ENCODE measurements at places on chromosomes 2 and 18.

DNA sequence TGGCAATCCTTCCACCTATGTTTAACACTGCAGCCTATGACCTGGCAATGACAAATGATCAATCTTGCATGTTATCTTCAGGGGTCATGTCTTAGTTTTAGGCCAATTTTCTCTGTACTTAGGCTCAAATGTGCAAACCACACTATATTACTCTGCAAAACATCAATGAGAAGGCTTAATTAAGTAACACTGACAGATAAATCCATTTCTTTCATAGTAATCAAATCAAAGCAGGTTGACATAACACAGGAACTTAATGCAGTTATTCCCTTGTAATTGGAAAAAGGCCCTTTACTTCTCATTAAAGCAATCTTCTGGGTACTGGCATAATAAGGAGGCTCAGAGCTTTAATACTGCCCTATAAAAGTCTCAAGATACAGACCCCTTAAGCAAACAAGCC lies 114.4 kb downstream of the TCF4 start:
- DNase-seq = no peak

GRCh38 chr2:208546107-208546506 lies 139.5 kb downstream of the PTH2R start:
- DNase-seq = no peak

DNA sequence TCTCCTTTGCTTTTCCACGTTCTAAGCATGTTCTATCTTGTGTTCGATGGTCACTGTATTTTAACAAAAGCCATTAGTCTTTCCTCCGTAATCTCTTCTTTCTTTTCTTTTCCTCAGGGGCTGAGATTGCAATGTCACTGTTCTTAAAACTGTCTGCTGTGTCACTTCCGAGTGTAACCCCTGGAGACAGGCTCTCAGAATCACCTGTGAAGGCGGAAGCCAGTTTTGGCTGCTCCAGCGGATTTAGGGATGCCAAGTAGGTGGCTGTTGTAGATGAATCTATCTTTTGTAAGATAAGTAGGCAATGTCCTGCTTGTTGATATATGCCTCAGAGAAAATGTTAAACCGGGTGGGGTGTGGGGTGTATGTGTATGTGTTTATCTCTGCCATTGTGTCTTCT lies 94.7 kb upstream of the L3MBTL4 start:
- DNase-seq = no peak

DNA sequence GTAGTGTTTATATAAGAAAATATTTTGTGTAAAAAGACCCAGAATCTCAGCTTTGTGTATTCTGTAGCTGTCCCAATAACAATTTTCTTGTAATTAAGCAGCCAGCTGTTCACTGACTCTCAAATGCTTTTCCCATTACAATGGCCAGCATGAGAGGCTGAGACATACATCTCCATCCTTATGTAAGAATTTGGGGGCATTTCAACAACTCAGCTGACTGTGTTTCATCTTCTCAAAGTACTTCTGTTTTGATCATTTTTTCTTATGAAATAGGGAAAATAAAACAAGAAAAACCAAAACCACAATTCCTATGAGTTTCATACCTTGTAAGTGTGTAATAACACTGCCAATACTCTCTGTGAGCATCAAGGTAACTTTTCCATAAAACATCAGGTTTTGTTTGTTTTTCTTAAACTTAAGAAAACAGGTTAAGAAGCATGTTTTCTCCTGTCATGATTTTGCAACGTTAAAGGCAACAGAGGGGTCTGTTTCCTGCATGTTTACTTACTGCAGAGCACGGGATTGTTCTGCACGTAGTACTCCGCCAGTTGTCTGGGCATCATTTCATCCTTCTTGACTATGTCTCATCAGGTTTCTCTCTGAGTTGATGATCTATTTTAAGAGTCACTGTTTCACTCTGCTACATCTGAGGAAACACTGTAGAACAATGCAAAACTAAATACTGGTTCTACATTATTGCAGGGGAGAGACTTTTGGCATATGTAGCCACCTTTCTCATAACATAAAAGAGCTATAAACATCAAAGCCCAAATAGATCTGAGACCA lies 62.9 kb upstream of the CYRIA start:
- DNase-seq = no peak

- no peak for DNase-seq
Observed at GRCh38 chr2:10395893-10396292, 52.2 kb downstream of the ODC1 start.

DNA sequence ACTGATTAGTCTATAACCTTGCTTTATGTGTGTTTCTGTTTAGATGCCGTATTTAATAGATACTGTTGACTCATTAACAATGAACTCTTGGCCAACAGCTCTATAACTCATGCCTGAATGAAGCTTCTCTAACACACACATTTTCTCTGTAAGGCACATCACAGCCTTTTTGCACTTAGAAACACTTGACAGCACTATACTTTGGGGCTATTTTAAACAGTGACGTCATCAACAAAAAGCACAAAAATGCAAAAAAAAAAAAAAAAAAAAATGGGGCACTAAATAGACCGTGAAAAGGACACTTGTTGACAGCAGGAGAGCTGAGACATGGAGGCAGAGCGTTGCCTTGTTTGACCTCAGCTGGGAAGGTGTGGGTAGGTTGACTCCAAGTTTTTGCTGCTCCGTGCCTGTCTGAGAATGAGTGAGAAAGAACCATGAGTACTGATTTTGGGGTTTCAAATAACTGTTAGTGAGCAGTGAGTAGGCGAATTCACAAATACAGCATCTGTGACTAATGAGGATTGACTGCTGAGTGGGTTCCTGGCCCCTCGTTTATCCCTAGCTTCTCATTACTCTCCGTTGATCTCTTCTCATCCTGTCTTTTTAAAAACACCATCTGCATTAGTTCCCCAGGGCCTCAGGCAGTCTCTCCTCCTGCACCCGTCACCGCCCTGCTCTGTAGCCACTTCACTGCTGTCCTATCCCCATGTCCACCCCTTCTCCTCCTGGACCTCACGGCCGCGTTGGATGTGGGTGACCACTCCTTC lies 24.4 kb downstream of the SPP2 start:
- DNase-seq = no peak

- DNase-seq = no peak
Observed at GRCh38 chr18:848062-848861, 36.2 kb upstream of the YES1 start.

- DNase-seq = no peak
Observed at GRCh38 chr18:49227441-49228165, 232.8 kb downstream of the DYM start.

- no peak for DNase-seq
Observed at GRCh38 chr2:218536804-218537494, 31.2 kb downstream of the USP37 start.

DNA sequence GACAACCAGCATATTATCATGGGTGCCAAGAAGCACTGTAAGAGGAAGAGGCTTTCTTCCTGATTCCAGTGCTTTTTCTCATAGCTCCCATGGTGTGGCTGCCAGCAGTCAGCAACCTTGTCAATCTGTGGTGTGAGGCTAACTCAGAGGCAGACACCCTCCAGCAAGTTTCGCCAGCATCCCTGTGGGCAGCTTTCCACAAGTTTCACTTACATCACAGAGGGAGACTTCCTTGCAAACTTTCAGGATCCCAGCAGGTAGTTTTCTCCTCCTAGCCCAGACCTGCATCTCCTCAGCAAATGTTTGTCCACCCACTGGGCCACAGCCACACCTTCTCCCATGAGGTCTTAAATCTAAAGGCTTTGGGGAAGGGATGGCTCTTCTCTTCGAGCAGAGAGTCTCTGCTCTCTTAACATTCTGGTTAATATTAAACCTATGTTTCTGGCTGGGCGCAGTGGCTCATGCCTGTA lies 9.1 kb downstream of the DNAH7 start:
- DNase-seq = no peak

- peak; percentile 82 for DNase-seq
Observed at GRCh38 chr2:38187541-38188011, 111.6 kb upstream of the CYP1B1 start.

DNA sequence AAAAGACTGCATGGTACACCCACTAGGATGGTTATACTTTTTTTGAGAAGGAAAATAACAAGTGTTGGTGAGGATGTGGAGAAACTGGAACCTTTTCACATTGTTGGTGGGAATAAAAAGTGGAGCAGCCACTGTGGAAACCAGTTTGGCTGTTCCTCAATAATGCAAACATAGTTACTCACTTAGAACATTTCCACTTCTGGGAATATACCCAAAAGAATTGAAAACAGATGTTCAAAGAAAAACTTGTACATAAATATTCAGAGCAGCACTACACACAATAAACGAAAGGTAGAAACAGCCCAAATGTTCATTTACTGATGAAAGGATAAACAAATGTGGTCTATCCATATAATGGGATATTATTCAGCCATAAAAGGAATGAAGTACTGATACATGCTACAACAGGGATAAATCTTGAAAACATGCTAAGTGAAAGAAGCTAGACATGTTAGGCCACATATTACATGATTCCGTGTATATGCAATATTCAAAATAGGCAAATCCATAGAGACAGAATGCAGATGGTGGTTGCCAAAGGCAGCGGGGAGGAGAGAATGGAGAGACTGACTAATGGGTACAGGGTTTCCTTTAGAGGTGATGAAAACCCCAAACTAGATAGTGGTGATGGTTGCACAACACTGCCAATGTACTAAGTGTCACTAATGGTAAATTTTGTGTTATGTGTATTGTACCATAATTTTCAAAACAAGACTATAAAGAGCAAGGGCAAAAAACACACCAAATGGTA lies 20.9 kb upstream of the LMAN1 start:
- DNase-seq = no peak

DNA sequence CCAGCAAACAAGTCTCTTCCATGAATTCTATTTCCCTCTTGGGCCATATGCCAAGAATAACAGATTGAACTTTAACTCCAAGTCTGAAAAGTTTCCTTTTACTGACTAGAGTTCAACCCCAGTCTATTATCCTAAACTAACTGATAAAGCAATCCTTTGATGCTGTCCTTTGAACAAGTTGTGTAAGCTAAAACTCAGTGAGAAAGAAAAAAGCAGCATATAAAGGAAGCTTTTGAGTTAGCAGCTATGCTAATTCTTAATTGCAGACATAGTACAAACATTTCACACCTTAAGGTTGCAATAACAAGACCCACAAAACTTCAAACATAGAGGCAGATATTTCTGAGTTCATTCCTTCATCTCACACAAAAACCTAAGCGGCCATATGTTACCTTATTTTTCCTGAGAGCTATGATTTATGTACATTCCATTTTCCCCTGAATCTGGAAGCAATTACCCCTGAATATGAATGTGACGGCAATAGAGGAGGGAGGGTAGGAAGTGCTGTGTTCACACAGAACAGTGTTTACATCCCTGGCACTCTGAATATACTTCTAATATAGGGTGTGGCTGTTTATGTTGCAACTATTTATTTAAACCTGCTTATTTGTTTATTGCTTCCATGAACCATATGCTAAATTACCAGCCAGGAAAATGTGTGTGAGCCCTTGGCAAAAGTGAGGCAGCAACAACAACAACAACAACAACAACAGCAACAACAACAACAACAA lies 180.6 kb downstream of the IRS1 start:
- DNase-seq = no peak

DNA sequence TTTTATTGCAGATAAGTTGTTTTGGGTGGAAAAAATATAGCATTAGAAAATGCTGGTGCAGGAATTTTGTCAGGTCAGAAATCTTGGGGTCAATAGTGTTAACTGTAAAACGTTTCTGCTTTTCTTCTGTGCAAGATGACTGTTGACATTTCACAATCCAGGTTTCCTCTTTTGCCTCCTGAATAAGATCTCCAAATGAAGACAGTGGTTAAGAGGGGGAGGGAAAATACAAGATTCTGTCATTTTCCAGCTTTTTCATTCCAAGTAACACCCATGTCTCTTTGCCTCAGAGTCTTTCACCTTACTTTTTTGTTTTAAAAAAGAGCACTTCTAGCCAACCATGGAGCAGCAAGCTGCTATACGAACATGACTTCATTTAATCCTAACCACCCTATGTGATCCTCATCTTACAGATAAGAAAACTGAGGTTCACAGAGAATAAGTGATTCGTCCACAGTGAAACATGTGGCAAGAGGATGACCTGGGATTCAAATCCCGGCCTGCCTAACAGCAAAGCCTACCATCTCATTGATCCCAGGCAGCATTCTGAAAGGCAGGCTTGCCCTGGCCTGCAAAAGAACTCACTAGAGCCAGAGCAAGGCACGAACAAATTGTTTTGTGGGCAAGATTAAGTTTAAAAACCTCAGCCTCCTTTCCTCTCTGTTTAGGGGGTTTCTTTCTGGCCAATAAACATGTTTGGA lies 3.0 kb downstream of the PLEK start:
- DNase-seq = no peak

DNA sequence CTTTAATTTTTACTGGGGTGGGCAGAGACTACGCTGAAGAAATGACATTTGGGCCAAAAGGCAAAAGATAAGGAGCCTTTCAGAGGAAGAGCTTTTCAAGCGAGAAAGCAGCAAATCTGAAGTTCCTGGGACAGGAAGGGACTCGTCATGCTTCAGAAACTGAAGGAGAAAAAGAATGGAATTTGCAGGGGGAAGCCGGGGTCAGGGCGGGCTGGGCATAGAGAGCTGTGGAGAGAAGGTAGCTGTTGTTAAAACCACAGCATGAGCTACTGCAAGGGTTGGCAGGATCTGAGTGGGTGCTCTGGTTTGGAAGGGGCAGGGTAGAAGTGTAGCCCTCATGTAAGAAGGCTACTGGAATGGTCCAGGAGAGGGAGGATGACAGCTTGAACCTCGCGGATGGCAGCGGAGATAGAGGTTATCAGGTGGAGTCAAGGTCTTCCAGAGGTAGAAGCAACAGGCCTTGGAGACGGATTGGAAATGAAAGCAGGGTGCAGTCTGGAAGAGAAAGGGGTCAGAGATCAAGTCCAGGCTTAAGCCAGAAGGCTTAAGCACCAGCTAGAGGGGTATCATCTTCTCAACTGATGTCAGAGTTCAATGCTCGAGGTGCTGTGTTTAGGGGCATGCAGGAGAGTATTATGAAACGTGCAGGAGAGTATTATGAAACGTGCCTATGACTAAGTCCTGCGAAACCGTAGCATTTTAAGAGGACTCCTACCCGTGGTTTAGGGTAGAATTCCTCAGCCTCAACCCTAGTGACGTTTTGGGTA lies 18.9 kb downstream of the ATP8B1 start:
- peak; percentile 25 for DNase-seq

DNA sequence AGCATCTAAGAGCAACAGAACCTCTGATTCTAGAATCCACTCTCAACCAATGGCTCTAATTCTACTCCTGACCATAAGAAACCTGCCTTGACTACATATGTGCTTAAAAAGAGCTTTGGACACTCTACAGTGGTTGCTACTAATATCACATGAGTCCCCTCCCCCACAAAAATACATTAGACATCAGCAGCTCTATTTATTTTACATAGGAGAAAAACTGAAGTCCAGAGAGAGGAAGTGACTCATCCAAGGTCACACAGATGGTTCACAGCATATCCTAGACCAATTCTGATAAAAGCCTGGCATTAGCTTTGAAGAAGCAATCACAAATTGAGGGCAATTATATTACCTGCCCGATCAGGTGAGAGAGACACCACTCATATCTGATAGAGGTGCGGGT lies 49.8 kb downstream of the ALK start:
- no peak for DNase-seq
